Mucosa of gallbladder (tissue), 1 donor: ENCODE measurements at places on chromosomes 16 and 17. TPM values are rescaled to one million over a fixed set of nuclear protein-coding genes. Genes with fewer than 3 reads are reported as not detected.

PRDM7 gene
- total RNA-seq, result not detected

GRCh38 chr17:35293151-35293847 lies 50.4 kb downstream of the SLFN5 start:
- no peak for DNase-seq

DNA sequence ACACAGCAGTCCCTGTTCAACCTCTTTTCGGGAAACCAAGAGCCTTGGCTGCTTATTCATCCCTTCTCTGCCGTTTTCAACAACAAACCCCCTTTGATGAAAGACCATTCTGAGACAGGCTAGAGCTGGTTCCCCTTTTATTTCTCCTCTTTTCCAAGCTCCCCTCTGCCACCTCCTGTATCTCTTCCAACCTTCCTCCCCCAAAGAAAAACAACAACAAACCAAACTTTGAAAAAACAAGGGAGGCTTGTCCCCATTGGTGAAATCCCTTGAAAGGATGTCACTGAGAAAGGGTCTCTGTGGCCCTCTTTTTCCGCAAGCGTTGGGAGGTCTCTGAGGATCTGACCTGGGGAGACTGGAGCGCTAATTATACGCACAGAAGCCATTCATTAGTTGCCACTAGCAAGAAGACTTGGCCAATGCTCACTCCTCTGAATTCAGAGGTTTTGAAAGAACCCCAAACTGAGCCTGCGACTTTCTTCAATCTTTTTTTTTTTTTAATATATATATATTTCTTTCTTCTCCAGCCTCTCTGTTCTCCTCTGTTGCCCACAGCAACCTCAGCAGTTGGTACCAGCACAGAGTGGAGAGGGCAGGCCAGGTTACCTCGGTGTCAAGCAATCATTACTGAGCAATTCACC lies 101.4 kb downstream of the PITPNC1 start:
- DNase-seq, result no peak

DNA sequence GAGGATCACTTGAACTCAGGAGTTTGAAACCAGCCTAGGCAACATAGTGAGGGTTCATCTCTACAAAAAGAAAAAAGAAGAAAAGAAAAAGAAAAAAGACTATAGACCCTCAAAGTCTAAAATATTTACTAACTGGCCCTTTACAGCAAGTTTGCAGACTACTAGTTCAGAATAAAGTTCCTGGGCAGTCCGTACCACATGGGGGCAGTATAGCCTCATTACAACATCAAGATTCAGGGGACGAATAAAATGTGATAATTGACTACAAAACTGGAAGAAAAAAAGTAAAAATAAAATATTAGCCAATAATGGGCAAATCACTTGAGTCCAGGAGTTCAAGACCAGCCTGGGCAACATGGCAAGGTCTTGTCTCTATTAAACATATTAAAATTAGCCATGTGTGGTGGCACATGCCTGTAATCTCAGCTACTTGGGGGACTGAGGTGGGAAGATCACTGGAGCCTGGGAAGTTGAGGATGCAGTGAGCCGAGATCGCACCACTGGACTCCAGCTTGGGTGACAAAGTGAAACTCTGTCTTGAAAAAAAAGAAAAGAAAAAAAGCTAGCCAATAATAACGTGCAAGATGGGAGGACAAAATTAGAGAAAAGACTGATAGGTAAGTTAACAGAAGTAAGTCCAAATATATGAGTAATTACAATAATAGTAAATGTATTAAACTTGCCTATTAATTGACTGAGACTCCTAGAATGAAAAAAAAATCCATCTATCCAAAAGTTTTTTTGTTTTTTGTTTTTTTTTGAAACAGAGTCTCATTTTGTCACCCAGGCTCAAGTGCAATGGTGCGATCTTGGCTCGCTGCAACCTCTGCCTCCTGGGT lies 129.4 kb upstream of the SEC14L1 start:
- DNase-seq, result peak; percentile 35

DNA sequence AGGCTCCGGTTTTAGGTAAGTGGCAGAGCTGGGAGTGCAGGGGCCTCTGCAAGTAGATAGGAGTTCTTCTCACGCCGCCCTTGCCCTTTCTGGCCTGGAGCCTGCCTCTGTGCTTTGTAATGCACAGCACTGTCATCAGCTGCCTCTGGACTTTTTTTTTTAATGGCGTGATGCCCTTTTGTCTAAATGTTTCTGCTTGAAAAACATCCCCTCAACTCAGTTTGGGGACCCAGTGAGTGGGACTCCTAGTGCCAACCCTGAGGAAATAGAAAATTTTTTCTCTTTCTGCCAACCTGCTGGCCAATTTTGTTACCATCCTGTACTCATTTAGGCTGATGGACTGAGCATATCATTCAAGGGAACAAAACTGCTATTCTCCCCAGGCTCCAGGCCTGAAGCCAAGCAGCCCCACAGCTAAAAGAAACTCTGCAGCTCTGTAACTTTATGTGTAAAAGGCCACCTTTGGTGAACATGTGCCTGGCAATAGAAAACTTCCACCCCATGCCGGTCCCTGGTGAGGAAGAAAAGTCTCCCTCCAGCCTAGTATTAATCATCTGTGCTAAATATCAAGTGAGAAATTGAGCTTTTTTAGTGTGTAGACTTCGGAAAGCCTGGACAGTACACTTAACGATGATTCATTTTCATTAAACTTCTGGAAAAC lies 22.5 kb downstream of the SLC6A2 start:
- DNase-seq, result no peak
